T47D (cell line): ENCODE measurements at places on chromosomes 11 and 22.

- DNase-seq, result no peak
These were observed 23.2 kb downstream of the NFAM1 start for GRCh38 chr22:42408810-42409529.

- no peak for DNase-seq
These were observed 88.8 kb upstream of the BARX2 start for GRCh38 chr11:129286813-129287212.

GRCh38 chr22:20465759-20466077 is 28.1 kb upstream of the SCARF2 start:
- no peak for DNase-seq

DNA sequence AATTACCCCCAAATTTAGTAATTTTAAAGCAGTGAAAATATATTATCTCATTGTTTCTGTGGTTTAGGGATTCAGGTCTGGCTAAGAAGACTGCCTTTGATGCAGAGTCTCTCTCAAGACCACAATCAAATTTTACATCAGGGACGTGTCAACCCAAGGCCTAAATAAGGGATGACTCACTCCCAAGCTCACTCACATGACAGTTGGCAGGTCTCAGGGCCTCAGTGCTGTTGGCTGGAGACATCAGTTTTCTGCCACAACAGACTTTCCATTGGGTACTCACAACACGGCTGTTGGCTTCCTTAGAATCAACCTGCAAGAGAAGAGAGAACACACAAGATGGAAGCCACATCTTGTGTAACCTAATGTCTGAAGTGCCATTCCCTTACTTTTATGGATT is 377.3 kb downstream of the FAM181B start:
- DNase-seq, result no peak

DNA sequence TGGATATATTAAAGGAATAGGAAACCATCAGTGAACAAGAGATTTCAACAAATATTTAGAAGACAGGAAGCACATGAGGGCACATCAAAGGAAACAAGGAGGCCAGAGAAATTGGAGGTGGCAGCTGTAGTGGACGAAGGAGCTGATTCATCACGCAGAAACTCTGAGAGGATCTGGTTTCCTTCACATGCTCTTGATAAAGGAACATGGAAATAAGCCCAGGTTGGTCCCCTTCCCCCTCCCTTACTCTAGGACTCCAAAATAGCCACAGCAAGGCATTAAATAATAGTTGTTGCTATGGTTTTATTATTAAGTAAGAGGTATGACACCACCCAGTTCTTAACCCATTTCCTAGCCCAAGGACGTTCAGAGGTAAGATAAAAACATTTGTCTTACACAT is 11.3 kb downstream of the IZUMO1R start:
- DNase-seq, result no peak

- no peak for DNase-seq
These were observed 782.4 kb downstream of the BRD1 start for GRCh38 chr22:49045276-49045675.

DNA sequence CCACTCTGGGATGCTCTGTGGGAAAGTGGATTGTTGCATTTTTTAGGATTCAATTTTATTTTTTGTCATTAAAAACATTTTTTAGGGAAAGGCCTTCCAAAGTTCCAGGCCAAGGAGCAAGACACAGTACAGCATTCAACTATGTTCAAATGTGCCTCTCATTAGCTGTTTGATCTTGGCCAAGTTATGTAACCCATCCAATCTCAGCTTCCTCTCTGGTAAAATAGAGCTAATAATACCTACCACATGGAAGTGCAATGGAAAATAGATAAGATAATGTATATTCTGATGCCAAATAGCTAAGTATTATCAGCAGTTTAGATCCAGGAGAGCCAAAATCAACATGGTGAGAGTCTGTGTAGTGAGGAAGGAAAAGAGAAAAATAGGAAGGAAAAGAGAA is 220.3 kb upstream of the SESN3 start:
- no peak for DNase-seq

DNA sequence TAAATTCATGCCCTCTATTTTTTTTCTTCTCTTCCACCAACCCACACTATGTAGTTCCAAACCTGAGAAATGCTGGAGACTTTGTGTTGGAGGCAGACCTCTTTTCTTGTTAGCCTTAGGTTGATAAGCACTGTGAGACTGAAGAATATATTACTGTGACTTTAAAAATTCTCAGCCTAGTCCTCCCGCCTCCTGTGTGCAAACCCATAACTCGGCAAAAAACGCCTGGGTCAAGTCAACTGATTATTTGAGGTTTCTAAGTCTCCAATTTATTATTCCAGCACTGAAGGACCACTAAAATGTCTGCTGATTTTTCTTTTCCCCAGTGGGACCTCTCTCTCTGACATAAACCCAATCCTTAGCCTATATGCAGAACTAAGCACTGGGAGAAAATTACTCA is 1946.0 kb upstream of the RAG2 start:
- DNase-seq, result no peak

DNA sequence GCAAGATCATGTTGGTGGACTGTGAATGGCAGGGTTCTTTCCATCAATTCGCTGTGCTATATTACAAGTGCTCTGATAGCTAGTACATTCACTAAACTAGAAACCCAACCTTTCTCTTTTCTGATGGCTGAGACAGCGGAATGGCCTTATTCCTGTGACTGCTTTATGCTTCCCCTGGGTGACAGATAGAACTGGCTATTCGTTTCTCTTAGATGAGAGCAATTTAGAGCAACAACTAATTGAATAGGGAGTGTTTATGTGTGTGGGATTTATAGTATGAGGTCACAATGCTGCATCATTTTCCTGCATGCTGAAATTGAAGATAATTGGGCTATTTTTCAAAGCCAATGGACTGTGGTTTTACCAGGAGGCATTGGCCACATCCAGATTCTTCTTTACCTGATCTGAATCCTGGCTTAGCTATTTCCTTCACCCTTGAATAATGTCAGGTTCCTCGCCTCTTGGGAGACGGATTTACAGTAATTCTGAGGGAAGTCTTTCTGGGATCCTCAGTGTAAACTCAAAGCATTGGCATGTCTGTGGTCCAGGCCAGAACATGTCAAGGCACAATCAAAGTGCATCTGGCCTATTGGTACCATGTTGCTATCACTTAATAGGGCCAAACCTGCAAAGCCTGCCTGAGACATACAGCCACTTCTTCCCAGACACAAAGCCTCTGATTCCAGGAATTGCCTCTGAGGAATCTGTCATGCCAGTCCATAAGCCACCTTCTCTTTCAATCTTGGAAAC is 775.0 kb upstream of the API5 start:
- DNase-seq, result no peak

DNA sequence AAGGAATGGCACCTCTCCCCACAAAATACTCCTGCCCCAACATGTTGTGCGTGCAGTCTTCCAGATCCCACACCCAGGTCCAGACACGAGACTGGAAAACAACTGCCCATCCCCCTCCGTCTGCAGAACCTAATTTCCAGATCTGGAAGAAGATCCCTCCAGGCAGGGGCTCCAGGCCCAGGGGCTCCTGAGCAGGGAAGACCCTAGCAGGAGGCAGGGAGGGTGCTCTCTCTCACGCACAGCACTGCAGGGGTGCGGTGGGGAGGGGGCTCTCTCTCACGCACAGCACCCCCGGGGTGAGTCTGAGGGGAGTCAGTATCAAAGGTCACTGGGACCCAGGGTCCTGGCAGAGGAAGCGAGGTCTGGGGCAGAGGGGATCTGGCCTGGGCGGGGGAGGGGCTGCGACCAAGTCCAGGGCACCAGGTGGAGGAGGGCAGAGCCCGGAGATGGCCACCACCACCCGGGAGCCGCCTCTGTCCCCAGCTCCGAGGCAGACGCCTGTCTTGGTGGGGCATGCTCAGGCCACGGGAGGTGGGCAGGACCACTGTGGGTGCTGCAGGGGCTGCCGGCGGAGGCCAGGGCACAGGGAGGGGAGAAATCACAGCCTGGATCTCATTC is 1.7 kb downstream of the MLC1 start:
- DNase-seq, result no peak

GRCh38 chr11:78345450-78345849 is 72.2 kb downstream of the GAB2 start:
- DNase-seq, result no peak

GRCh38 chr11:123719452-123719851 is 22.0 kb downstream of the ZNF202 start:
- no peak for DNase-seq
